CD4-positive, alpha-beta T cell treated with Interleukin-1 beta for 1 hour (primary cell): ENCODE measurements at places on chromosomes 6 and 20.

DNA sequence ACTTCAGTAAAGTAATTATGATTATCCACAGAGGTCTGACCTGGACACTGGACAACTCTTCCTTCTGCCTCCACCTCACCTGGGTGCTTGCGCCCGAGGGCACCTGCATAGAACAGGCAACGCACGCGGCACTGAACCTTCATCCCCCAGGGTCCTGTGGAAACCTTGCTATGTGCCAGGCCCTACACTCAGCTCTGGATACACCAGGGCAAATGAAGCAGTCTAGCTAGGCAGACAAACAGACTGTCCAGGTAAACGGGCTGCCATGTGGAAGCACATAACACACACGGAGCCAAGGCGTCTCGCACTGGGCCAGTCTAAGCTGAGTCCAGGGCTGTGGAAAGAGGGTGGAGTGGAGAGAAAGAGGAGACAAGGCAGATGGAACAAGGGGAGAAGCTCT, 109.3 kb upstream of the AFDN start:
- no peak for DNase-seq

DNA sequence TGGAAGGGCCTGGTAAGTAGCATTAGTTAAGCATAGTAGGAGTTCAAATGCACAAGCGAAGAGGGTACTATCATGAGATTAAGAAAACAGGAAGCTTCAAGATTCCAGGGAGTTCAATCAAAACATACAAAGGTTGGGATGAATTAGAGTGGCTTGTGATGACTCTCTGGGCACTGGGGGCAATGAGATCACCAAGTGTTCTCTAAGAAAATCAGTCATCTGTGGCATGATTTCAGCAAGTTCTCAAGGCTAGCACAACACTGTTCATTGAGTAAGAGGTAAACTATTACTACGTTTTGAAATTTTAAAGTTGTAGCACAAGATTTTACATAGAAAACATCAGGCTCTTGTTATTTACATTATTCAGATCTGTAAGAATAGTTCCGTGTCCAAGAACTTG, 139.7 kb upstream of the FLRT3 start:
- no peak for DNase-seq

DNA sequence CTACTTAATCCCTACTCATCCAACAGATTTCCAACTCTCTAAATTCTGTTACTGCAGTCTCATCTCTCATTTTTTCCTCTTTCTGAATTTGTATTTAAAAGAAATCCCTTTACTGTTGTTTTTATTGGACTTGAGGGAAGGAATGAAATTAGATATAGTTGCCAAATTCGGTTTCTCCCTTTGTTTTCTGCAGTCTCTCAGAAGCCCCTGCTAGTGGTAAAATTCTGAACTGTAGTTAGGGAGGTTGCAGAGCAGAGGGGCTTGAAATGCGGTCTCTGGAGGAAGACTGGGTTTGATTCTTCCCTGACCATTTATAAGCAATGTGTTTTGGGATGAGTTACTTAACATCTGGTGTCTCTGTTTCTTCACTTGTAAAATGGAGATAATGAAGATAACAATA, 106.3 kb upstream of the TBX18 start:
- no peak for DNase-seq

DNA sequence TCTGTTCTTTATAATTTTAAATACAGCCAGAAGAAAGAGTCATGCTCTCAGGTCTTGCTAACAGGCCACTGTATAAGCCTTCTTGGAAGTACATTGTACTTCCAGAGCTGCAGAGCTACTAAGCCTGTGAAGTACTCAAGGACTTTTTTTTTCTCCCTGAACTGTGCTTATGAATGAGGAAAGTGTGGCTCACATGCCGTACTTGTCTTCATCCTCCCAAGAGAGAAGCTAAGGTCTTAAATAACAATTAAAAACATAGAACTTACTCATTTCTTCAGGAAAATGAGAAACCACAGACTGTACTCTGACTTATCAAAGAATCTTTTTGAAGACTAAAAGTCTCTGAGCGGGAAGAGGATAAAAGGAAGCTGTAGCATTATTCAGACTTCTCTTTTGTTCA, 218.3 kb downstream of the HTR1B start:
- DNase-seq: no peak
